ENCODE measurements at places on chromosomes 11 and 22.

- DNase-seq = no peak
These were observed 126.2 kb downstream of the KCNQ1 start for GRCh38 chr11:2570841-2571597.

GRCh38 chr11:8219257-8220021, 44.2 kb downstream of the LMO1 start:
- DNase-seq = no peak

GRCh38 chr11:117839936-117840813, 15.6 kb upstream of the FXYD2 start:
- no peak for DNase-seq

- DNase-seq = no peak
These were observed at the start of gene LARGE2 for GRCh38 chr11:45922425-45923082. LARGE2 (plus strand) TSS chr11:45922656; CDS start chr11:45922883, 227 bp downstream.

DNA sequence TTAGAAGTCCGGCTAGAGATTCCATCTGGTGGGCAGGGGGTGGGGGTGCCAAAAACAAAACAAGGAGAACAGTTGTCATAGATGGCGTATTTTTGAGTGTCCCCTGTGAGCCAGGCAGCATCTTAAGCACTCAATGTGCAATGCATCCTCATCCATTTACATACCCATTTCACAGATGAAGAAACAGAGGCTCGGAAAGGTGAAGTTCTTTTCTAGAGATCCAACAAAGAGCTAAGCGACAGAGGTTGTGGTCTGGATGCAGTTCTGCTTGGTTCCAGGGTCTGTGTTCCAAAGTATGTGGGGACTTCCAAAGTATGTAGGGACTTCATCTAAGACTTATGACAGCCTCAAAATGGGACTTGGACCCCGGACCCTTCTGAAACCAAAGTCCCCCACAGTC, 277.8 kb downstream of the MN1 start:
- DNase-seq = no peak

DNA sequence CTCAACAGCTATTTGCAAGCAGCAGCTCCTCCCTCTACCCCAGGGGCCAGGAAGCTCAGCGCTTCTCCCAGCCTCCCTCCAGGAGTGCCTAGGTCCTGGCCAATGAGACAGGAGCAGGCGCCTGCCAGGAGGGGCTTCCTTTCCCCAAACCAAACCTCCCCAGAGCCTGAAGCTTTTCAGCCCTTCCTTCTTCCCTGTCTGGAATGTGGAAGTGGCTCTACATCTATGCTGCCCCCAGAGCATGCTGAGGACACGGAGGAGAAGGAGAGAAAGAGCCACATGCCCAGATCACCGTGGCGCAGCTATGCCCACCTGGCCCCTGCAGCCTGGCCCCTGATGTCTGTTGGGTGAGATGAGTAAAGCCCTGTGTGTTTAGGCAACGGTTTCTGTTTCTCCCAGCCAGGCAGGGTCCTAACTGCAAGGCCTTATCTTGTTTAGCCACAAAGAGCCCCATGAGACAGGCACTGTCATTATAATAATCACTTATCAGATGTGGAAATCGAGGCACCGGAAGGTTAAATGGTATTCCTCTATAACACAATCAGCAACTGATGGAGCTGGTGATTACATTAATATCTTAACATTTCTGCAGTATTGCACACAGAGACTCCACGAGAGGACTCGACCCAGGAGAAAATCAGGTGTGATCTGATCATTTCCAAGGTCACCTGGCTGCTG, 315.8 kb downstream of the CTTN start:
- DNase-seq = no peak

GRCh38 chr11:12767027-12767426, 92.8 kb downstream of the TEAD1 start:
- no peak for DNase-seq

DNA sequence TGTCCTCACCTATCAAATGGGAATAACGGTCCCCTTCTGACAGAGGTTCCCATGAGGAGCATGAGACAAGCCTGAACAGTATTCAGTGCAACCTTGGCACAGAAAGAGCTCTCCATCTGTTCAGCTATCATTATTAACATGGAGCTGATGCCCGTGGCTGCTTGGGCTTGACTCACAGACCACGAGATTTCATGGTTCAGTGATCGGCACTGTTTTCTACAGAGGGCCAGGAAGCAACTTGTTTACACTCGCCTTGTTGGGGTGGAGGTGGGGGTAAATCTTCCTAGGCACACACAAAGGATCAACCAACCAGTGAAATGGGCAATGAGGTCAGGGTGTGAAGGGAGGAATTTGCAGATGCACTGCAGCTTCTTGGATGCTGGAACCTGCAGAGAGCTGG, 88.2 kb downstream of the CWC15 start:
- no peak for DNase-seq

GRCh38 chr11:21411104-21411503, 741.7 kb downstream of the NELL1 start:
- DNase-seq = no peak

- no peak for DNase-seq
These were observed 312.2 kb downstream of the BRD1 start for GRCh38 chr22:49515475-49515874.

DNA sequence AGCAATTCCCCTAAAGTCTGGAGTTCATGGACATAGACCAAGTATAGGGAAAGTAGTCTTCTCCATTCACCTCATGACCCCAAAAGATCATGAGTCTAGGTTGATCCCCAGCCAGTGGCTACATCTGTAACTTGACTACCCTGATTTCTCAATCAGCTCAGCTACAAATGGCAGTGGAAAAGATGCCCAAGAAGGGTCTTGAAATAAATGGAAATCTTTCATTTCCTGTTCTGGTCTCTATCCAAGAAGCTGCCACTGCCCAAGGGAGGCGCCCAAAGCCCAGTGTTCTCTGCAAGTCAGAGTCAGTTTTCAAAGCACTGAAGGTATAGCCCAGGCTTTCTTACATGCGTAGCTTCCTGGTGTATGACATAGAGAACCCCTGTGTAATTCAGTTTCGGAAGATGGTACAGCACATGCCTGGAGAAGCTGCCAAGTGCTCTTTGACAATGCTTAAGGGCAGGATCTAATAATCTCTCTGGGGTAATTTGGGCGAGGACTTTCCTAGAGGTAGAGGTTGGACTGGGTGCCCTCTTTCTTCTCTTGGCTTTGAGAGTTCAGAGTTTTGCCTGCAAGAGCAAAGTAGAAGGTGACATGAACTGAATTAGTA, 101.1 kb downstream of the ADAMTS15 start:
- DNase-seq = no peak

GRCh38 chr11:59199546-59200422, 12.9 kb downstream of the MPEG1 start:
- DNase-seq = no peak

GRCh38 chr11:16591157-16591556, 147.3 kb upstream of the C11orf58 start:
- no peak for DNase-seq

DNA sequence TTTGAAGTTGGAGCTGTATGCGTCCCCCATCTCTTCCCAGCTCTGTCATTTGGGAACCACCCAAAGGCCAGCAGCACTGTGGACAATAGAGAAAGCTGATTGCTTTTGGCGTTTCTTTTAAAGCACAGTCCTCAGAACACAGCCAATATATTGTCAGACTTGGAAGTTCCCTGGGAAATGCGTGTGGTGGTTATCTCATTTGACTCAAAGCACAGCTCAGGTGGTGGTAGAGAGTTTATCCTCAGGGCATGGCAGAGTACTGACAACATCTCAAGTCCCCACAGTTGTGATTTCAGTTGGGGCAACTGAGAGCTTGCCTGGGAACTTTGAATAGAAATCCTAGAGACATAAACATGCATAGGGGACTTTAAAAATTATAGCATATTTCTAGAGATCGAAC, 601.3 kb downstream of the ETS1 start:
- no peak for DNase-seq

DNA sequence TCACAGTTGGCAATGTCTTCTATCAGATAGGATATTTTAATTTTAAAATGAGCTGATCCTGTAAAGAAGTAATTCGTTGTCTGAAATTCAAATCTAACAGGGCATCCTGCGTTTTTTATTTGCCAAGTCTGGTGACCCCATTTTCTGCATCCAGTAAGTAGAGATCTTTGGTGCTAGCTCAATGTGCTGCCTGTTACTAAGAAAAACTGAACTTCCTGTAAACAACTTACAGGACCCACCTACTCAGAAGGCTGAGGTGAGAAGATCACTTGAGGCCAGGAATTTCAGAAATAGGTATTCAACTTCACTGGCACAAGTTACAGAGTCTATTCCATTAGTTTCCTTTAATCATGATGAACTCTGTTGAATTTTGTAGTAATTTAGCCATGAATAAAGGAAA, 4.0 kb downstream of the ARL14EP start:
- DNase-seq = no peak

GRCh38 chr22:50535113-50535512, 5.3 kb upstream of the TYMP start:
- DNase-seq = no peak

DNA sequence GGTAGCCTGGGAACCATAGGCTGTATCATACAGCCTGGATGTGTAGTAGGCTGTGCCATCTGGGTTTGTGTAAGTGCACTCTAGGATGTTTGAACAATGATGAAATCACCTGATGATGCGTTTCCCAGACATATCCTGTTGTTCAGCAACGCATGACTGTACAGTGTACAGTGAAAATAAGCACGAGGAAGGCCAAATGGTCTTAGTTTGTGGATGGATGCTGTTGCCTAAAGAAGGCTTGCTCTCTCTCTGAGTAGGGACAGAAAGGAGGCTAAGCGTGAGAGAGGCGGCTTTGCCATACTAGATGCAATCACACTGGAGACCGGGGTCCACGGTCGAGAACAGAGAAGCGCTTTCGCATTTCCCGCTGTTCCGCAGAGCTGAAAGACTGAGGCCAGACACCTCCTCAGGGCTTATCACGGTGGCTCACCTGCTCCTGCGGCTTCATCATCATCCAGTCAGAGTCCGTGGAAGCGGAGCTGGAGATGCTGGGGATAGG, 27.6 kb upstream of the APLP2 start:
- DNase-seq = no peak

DNA sequence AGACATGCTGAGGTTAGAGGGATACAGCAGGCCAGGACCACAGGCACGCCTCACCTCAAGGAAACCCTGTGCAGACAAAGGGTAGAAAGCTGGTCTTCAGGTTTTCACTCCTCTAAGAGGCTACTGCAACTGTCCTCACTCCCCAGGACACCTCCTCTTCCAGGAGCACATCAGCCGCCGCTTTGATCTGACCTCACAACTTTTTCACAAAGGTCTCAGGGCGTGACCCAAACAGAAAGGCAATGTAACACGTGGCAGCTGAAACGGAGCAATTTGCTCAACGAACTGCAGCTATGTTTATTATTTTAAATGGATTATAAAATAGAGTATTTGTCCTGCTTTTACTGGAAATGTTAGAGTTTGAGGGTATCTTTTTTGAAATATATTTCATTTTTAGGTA, 46.1 kb downstream of the LARGE1 start:
- DNase-seq = no peak

- no peak for DNase-seq
These were observed at the start of gene SCUBE2 for GRCh38 chr11:9091044-9091922. SCUBE2 (minus strand) TSS chr11:9091599; CDS start chr11:9091528, 71 bp downstream.

DNA sequence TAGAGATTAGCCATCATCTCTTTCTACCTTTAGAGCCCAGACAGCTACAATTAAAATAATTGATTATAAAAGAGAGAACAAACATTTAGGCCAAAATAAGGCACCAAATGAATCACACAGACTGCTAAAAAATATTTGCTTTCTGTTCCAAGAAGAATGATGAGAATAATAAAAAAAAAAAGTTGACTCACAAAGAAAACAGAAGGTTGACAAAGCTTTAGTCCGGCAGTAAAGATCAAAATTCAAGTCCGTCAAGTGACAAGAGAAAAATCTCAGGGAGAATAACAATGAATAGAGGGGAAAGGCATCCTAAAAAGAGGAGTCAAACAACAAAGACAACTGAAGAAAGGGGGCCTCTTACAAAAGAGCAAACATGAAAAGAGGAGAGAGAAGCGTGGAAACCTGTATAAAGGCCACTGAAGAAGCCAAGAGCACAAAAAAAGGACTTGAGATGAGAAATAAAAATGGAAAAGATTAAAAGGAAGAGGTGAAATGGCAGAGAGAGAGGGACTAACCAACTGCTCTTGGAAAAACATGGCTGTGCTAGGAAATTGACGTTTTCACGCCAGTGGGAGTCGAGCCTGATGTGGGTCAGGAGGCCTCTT, 910.2 kb downstream of the OPCML start:
- no peak for DNase-seq

GRCh38 chr11:58691675-58692074, 40.1 kb downstream of the GLYAT start:
- DNase-seq = no peak

DNA sequence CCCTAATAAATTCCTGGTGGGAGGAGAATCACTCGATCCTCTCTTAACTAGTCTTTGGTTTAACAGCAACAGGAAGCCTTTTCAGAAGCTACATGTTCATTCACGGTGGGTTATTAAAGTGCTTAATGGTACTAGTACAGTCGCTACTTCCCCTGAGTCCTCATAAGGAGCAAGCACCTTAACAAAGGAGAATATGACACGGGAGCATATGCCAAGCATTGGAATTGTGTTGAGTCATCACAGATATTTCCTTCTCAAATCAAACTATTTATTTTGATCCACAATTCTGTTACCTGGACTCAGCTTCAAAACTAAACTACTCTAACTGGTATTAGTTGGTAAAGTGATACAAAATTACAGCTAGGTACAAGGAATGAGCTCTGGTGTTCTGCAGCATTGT, 177.5 kb upstream of the CTSC start:
- DNase-seq = no peak

- DNase-seq = no peak
These were observed 932.8 kb downstream of the BRD1 start for GRCh38 chr22:48894804-48895250.

GRCh38 chr11:27545946-27546345, 39.4 kb upstream of the LIN7C start:
- no peak for DNase-seq

GRCh38 chr22:35392357-35392756, 7.6 kb upstream of the MCM5 start:
- DNase-seq = no peak

DNA sequence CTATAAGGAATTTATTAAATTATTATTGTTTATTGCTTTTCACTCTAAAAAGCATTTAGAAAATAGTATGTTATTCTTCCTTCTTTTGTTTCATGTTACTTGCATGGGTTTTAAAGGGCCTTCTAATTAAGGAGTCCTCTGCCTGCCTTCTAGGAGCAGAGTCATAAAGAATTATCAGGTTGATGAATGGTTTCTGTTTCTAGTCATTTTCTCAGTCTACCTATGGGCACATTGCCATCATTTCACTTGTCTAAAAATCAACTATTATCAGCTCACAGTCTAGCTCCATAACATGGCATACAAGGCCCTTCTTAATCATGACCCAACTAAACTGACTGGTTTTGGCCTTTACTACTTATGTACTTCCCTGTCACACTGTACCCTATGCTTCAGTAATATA, 16.2 kb downstream of the DYNC2H1 start:
- no peak for DNase-seq

GRCh38 chr11:250740-251299, 14.0 kb downstream of the PSMD13 start:
- DNase-seq = peak; percentile 79

GRCh38 chr11:22674470-22675439, 8.3 kb downstream of the GAS2 start:
- DNase-seq = no peak

GRCh38 chr11:9490376-9490775, 29.6 kb downstream of the ZNF143 start:
- no peak for DNase-seq

All from activated CD4-positive, alpha-beta T cell treated with anti-CD3 and anti-CD28 coated beads, Interleukin-2, amount 50 U/mL, for 4 hours (primary cell).